Inflammatory macrophage (primary cell): ENCODE measurements at places on chromosomes 1 and 21.
A peak's percentile ranks its signal among the peaks of the same experiment; 100 is the strongest.

DNA sequence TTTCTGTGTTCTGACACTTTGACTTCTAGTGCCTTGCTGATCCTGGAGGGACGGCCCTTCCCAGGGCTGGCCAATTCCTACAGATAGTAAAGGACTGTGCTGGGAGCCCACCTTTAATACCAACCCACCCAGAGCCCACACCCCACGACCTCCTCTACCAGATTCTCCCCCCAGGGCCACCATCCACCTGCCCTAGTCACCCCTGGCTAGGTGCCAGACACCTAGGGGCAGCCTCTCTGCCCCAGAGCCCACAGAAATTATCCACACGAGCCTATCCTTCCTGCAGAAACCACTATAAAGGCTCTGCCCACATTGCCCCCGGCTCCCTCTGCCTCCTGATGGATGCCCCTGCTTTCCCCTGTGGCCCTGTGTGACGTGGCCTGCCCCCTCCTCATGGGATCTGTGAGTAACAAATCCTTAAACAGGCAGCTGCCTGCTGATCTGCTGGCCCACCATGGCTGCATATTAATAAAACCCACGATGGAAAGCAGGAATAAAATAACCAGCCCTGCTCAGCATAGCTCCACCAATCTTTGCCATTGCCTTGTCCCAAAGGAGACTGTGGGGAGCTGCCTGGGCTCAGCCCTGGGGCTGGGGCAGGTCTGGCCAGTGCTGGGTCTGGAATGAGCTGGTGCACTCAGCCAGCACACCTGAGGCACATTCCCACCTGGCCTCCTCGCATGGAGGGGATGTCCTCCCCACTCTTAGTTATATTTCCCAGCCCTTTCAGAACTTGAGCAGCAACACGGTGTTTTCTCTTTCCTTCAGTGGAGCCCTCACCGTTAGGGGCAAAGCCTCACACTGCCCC is 488.5 kb downstream of the NPHP4 start:
- no peak for DNase-seq

- DNase-seq, result no peak
Observed at GRCh38 chr1:64962441-64962840, 3.9 kb downstream of the JAK1 start.

GRCh38 chr1:66326867-66327266 is 207.1 kb upstream of the SGIP1 start:
- DNase-seq, result no peak

GRCh38 chr1:196584696-196585095 is 23.5 kb downstream of the KCNT2 start:
- no peak for DNase-seq

DNA sequence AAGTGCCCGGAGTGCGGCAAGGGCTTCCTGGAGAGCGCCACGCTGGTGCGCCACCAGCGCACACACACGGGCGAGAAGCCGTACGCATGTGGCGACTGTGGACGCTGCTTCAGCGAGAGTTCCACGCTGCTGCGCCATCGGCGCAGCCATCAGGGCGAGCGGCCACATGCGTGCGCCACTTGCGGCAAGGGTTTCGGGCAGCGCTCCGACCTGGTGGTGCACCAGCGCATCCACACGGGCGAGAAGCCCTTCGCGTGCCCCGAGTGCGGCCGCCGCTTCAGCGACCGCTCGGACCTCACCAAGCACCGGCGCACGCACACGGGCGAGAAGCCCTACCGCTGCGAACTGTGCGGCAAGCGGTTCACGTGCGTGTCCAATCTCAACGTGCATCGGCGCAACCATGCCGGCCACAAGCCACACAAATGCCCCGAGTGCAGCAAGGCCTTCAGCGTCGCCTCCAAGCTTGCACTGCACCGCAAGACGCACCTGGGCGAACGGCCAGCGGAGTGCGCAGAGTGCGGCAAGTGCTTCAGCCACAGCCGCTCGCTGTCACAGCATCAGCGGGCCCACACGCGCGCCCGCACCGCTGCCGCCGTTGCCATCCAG is 10.0 kb downstream of the ZNF672 start:
- DNase-seq, result no peak

DNA sequence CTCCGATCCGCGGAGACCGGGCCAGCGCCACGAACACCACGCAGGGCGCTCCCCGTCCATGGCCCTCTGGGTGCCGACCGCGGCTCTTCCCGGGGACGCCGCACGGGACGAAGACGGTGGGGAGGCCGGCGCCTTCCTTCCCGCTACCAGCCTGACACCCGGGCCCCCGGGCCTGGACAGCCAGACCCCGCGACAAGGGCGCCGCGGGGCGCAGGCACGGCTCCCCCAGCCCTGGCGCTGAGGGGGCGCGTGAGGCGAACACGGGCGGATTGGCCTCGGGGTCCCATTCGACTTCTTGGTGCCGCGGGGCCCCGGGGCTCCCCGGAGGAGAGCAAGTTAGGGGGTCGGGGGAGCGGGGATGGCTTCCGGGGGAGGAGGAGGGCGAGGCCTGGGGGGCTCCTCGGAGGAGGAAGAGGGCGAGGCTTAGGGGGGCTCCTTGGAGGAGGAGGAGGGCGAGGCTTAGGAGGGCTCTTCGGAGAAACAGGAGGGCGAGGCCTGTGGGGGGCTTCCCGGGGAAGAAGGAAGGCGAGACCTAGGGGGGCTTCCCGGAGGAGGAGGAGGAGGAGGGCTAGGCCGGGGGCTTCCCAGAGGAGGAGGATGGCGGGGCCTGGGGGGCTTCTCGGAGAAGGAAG is 537 bp upstream of the KLHL17 start:
- no peak for DNase-seq

- no peak for DNase-seq
Observed at GRCh38 chr1:247448107-247448791, 9.7 kb downstream of the OR2B11 start.

GRCh38 chr1:46532498-46533178 is 18.8 kb downstream of the KNCN start:
- DNase-seq, result peak; percentile 29

DNA sequence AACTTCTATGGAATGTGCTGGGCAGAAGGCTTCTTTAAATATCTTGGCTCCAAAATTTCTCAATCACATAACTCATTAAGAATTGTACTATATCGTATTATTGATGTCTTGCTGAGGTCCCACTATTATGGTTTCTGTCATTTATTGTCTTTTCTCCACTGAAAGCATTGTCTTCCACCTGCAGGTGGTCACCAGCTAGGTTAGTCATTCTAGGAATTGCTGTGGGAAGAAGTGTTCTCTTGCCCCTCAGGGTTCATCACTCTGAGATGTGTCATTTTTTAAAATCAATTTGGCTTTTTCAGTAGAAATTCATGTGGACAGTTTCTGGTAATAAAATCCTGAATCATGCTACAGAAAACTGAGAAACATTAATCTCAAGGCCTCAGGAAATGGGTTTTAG is 66.1 kb downstream of the NCAM2 start:
- DNase-seq, result no peak

DNA sequence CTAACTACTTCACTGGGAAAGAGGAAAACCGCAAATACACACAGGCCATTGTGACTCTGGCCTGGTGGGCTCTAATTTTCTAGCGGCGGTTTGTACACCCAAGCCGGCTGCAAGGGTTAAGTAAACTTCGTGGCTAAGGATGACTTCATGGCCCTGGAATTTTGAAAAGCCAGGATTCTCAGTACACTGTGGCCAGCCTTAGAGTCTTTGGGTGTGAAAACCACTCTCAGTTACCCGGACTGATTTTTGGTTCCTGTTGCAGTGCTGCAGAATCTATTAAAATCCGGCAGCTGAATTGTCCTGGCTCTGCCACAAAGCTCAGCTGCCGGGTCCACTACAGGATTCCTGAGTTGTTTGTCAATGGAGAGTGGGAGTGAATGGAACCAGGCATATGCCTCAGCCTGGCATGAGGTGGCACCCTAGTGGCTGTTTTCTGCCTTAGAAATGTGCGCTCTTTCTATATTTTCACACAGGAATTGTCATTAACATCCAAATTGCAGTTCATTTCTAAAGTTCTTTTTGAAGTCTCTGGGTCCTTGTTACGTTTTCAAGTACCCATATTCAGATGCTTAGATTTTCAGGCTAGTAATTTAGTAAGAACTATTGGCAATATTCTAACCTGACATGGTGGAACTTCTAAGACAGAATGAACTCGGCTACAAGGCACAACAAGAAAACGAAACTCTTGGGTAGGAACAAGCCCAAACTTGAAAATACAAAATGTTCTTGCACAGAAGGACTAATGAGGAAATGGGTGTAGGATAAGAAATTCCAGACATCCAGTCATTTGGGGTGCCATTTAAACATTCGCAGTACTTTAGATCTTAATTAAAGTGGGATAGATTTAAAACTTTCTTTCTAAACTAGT is 255.9 kb downstream of the NFIA start:
- DNase-seq, result peak; percentile 38

GRCh38 chr1:221511797-221512196 is 230.1 kb downstream of the DUSP10 start:
- no peak for DNase-seq

DNA sequence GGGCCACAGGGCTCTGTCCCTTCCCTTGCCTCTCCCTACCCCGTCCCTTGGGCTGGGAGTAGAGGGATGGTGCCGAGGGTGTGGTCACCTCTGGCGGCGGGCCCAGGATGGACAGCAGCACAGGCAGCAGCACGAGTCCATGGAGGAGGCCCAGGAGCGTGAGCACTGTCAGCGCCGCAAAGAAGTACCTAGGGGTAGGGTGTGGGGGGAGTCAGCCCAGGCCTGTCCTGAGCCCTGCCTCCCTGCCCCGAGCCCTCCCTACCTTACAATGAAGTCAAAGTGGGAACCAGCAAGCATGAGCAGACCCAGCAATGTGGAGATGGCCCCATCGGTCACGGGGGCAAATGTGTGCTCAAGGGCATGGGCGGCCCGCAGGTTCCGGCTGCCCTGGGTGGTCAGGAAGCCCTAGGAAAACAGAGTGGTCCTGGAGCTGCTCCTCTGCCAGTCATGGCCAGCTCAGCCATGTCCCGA is 14.7 kb downstream of the BTBD19 start:
- no peak for DNase-seq

DNA sequence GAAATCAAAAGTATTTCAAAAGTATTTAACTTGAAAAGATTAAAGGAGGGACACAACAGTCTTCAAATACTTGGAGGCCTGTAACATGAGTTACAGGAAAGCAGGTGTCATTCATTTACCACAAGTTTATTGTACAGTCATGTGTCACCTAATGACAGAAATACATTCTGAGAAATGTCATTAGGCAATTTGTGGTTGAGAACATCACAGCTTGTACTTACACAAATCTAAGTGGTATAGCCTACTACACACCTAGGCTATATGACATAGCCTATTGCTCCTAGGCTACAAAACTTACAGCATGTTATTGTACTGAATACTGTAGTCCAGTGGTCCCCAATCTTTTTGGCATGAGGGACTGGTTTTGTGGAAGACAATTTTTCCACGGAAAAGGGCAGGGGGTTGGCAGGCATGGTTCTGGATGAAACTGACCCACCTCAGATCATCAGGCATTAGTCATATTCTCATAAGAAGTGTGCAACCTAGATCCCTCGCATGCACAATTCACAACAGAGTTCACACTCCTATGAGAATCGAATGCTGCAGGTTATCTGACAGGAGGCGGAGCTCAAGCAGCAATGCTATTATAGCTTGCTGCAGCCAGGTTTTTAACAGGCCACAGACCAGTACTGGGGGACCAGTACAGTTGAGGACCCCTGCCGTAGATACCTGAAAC is 25.0 kb upstream of the PHTF1 start:
- DNase-seq, result peak; percentile 45

GRCh38 chr1:7810395-7810794 is 26.3 kb downstream of the PER3 start:
- DNase-seq, result peak; percentile 80

DNA sequence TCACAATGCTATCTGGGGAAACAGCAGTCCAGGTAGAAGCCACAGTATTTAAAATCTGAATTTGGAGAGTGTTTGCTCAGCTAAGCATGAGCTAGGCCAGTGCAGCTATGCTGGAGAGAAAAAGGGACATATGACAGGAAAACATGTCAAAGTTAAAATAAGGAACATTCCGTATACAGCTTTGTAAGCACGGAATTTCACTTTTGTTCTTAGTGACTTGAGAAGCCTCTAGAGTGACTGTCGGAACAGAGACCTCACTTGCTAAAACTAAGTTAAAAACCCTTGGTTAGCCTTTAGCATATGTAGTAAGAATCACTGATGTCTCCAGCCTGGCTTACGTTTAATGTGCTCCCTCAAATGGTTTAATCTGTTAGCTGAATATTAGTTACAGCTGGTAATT is 661.7 kb downstream of the KCNT2 start:
- DNase-seq, result no peak

GRCh38 chr1:235014756-235015155 is 113.9 kb downstream of the TOMM20 start:
- no peak for DNase-seq

DNA sequence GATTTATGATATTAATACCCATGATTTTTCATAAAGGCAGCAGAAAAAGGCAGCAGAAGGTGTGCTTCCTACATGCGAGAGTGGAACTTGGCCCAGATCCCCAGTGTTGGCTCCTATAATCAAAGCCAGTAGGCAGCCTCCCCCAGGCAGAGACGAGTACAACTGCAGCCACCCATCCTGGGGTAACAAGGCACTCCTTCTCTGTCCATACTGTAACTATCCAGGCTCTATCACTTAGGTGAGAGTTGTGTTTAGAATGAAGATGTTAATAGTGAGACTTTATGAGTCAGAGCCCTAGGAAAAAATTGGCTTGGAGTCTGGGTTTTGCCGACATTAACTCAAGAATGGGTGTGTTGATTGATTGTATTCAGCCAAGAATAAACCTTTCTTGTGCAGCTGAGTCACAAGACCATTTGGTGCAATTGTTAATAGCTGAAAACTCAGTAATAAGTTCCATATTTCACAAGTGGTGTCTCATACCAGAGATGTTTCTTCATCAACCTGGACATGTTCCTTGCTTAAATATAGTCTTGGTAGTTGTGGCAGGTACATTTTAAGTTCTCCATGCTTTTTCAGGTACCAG is 322.3 kb downstream of the DUSP10 start:
- DNase-seq, result no peak

- DNase-seq, result no peak
Observed at GRCh38 chr1:24141311-24141997, 1.5 kb downstream of the IL22RA1 start.

- DNase-seq, result no peak
Observed at GRCh38 chr1:119674111-119674526, 26.1 kb upstream of the ZNF697 start.

- no peak for DNase-seq
Observed at GRCh38 chr1:52641307-52641706, 8.3 kb downstream of the SHISAL2A start.

DNA sequence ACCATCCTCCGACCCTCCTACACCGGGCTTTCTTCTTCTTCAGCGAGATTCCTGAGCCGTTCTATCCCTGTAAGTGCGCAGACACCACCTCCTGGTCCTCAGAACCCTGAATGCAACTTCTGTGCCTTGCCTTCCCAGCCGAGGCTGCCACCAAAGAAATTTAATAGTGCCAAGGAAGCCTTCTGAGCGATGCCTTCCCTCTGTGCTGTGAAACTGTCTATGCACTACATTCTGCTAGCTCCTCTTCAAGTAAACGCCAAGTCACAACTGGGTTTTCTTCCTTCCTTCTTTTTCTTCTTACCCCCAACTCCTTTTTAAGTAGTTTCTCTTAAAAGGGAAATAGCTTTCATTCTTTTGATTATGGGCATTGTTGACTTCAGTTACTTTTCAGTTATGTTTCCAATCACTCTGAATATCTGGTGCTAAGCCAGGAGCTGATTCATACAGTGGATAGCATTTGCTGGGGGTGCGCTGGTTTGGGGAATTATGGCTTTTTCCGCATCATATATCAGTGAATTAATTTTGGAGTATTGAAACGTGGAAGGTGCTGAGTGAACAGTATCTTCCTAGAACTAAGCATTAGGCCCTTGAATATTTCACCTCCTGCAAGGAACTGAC is 38.6 kb upstream of the GPR88 start:
- DNase-seq, result no peak
